ENCODE measurements at places on chromosomes 12 and 14.

- no peak for DNase-seq
Measured at GRCh38 chr12:42767998-42768397, 178.5 kb upstream of the PRICKLE1 start.

DNA sequence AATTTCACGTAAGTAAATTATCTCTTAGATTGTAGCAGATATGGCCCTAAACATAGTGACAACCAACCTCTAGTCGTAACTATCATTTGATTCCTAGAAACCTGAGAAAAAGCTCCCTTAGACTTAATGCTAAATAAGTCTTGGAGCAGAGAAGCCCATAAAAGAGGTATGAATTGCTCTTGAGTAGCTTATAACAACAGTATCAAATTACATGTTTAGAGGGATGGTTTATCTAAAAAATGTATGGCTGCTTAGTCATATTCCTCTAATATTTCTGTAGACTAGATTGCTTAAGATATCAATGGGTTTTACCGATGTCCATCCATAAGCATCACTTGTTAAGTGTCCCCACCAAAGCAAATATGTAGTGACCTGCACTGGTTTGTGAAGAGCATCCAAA is 259.7 kb downstream of the NELL2 start:
- DNase-seq: no peak

DNA sequence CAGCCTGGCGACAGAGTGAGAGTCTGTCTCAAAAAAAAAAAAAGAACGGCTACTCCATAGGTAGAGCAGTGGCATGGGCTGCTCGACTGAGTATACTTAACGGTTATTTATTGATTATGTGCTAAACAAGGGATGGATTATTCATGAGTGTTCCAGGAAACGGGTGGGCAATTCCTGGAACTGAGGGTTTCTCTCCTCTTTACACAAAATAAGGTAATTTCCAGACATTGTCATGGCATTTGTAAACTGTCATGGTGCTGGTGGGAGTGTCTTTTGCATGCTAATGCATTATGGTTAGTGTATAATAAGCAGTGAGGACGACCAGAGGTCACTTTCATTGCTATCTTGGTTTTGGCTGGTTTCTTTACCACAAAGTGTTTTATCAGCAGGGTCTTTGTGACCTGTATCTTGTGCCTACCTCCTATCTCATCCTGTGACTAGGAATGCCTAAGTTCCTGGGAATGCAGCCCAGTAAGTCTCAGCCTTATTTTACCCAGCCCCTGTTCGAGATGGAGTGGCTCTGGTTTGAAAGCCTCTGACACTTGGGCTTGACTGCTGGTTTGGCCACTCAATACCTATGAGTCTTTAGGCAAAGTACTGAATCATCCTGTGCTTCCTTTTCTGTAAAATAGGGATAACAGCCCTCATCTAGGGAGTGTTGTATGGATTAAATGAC is 3.2 kb downstream of the DGLUCY start:
- no peak for DNase-seq

DNA sequence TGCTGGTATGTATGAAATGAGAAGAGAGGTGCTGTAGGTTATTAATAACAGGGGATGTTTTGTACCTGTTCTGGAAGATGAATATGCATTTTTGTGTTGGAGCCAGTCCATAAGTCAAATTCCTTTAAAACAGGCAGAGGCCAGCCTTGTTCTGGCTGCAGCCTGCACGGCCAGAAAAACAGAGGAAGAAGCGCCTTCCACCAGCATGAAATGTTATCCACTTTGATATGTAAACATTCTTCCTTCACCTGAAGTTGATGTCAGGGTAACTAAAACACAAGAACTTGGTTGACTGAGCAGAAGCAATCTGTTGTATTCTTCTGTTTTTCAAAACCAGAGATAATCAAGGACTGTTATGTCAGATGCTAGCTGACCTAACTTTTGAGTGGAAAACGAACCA is 237.9 kb upstream of the PLEKHG7 start:
- DNase-seq: no peak

DNA sequence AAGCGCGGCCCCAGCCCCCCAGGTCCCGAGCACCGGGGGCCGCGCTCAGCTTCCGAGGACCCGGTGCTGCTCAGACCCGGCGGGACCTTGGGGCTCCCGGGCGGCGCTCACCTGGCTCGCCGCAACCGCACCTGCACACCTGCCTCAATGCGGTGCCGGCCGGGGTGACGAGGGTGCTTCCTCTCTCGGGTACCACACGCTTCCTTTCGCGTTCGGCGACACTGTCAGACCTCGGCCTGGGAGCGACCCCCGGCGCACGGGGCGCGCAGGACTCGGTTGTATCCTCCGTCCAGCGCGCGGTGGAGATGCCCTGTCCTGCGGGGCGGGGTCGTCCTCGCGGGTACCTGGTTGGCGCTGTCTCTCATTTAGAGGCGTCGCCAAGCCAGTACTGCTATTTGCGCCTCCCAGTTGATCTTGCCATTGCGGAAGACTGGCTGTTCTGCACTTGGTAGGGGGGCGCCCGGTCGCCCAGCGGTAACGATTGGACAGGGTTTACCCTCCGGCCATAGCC is 718 bp downstream of the PACS2 start:
- DNase-seq: no peak

DNA sequence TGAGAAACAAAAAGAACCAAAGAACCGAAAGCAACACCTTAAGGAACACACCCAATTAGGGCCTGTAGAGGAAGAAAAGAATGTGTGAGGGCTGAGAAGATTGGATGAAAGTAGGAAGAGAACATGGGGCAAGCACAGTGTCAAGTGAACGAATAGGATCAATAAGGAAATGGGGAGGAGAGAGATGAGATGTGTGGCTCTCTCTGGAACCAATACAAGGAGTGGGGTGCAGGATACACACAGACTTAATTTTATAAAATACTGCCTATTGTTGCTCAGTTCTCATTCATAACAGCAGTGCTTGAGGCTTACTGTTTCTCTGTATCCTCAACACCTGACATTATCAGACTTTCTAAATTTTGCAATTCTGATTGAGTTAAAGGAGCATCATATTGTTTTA is 93.3 kb downstream of the MYRFL start:
- no peak for DNase-seq

DNA sequence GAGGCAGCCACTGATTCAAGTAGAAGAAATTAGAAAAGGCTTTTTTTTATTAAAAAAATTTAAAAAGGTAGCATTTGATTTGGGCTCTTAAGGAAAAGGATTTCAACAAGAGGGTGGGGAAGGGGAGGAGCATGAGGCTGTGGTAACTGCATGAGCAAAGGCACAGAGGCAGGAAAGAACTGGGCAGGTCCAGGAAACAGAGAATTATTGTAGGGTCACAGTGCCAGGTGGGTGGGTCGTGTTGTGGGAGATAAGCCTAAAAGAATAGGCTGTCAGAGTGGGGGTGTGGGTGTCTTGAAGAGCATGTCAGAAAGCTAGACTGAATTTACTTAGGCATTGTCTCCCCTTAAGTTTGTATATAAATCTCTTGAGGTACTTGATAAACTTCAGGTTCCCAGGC is 7.8 kb downstream of the LIMA1 start:
- DNase-seq: no peak

GRCh38 chr14:94142247-94142646 is 12.8 kb upstream of the IFI27L2 start:
- DNase-seq: no peak

GRCh38 chr14:92341791-92342190 is 18.8 kb downstream of the SLC24A4 start:
- no peak for DNase-seq
